Endothelial cell (in vitro differentiated cells): ENCODE measurements at places on chromosomes 12 and 14. TPM values are rescaled to one million over a fixed set of nuclear protein-coding genes. Genes with fewer than 3 reads are reported as not detected.

GRCh38 chr14:51597261-51598001 is 54.3 kb upstream of the FRMD6 start:
- DNase-seq = no peak

DNA sequence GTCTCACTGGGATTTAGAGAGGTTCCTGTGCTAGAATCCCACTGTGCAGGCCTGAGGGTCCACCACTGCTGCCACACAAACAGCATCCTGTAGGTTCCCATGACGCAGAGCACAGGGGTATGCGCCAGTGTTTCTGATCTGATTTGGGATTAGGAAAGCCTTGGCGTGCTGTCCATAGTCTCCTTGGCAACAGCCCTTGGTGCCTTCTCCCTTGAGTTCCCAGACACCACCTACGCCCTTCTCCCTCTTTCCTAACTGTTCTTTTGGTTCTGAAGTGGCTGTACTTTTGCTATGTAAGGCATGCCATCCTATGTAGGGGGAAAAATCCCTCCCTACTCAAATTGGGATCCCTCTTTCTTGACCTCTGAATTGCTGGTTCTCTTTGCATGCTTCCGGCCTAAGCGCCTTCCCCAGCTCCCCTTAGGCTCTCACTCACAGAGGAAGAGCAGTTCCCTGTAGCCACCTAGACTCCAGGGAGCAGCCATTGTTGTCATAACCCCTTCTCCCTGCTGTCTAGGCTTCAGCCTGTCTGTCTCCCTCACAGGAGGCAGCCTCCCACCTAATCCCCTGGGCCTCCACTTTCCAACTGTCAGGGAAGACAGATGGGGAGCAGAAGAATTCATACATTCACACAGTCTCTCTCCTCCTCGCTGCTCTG is 14.8 kb upstream of the RIC8B start:
- no peak for DNase-seq

DNA sequence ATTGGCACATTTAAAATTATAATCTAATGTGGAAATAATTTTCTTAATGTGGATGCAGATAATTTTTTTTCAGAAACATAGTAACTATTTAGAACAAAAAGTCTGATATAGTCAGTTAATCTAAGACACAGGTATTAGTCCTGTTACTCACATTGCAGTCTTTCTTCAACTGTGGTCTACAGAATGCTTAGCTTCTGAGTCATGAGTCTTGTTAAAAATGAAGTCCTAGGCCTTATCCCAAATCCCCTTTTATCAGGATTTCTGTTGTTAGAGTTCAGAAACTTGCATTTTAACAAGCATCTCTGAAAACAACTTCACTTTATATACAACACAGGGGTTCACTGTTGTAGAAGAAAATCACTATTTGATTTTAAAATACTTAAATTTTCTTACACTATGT is 112.2 kb downstream of the SLC16A7 start:
- no peak for DNase-seq

DNA sequence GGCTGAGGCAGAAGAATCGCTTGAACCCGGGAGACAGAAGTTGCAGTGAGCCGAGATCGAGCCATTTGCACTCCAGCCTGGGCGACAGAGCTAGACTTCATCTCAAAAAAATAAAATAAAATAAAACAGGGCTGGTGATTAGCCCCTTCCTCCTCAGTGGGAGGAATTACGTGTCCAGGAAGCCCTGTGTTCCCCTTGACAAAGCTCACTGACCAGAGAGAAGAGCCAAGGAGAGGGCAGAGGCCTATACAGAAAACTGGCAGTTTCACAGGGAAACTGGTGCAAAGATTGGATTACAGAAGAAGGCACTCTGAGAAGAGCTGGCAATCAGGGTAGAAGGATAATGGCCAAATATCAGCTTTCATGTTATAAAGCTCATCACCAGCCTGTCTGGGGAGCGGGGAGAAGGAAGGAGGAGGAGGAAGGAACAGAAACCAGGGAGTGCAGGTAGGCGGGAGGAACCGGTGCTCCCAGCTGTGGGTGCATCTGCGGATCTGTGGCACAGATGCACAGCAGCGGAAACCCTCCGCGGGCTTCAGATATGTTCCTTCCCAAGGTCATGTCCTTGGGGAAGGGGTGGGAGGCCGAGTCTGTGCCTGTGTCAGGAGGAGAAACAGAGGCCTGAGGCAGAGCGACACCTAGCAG is 6.7 kb downstream of the RAB15 start:
- DNase-seq = no peak

- DNase-seq = no peak
These were observed 22.8 kb downstream of the RAB35 start for GRCh38 chr12:120093592-120094355.

- DNase-seq = no peak
These were observed 13.3 kb downstream of the ASCL1 start for GRCh38 chr12:102970780-102971179.

DNA sequence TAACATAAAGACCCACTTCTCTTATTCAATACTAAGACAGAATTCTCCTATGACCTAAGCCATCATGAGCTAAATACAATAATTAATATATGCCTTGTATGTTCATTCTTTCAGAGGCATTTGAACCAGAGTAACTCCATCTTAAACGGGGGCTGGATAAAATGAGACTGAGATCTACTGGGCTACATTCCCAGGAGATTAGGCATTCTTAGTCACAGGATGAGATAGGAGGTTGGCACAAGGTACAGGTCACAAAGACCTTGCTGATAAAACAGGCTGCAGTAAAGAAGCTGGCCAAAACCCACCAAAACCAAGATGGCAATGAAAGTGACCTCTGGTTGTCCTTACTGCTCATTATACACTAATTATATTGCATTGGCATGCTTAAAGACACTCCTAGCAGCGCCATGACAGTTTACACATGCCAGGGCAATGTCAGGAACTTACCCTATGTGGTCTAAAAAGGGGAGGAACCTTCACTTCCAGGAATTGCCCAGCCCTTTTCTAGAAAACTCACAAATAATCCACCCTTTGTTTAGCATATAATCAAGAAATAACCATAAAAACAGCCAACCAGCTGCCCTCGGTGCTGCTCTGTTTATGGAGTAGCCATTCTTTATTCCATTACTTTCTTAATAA is 260.7 kb downstream of the SSPN start:
- no peak for DNase-seq

DNA sequence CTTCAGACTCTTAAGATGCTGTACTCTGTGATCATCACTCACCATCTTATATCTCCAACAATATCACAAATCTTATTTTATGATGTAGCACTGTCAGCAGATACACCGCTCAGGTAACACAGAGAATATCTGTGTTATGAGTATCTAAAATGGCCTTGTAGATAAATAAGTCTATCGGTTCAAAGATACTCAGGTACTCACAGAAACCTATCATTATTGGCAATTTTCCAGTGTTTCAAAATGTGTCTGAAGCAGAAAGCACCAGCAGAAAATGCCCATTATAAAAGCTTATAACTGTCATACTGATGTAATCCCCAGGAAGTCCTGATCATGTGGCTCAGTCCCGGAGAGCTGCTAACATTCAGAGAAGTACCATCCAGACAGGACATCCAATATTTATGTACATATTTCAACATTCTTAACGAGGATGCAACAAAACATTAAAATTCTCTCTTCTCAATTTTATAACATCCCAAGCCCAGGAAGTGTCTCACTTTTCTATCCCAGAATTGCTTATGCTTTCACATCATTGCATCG is 190.7 kb upstream of the LMNTD1 start:
- DNase-seq = no peak

- no peak for DNase-seq
These were observed 149.4 kb downstream of the SNAPC1 start for GRCh38 chr14:61911574-61911973.

- DNase-seq = no peak
These were observed 67.8 kb downstream of the PELI2 start for GRCh38 chr14:56185992-56186391.

DNA sequence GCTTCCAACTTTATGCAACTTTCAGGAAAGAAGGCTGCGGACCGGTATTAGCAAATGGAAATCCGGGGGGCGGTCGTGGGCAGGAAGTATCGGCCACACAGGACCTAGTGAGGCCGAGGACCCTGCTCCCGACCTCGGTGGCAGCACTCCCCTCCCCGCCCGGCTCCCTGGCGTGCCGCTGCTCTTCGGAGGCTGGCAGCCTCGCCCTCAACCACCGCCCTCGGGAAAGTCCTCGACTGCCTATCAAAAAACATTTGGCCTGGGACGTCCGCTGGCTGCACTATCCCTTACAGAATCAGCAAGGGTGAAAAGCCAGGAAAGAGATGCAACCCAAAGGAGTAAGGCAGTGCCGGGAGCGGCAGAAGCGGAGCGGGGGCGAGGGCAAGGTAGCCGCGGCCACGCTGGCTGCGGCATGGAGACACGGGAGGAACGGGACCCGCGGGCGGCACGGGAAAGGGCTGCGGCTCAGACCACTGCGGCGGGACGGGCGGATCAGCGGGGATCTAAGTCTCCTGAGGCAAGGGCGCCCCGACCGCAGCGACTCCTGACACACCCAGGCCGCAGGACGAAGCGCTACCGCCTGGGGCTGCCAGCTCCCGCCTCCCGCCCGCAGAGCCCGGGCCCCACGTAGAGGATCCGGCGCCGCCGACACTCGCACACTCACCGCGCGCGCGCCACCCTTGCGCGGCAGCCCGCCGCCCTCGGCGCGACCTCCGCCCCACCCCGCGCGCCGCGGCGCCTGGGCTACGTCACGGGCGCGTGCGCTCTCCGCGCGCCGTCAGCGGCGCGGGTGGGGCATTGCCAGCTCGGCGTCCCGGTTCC is at the start of the genes BBOF1 and ENTPD5:
Gene BBOF1 (plus strand): TSS at position 764 of the 822 bp plus-strand sequence. CDS start 130 bp downstream, outside the sequence.
Gene ENTPD5 (minus strand): TSS at position 703 of the 822 bp plus-strand sequence. CDS start 31,186 bp downstream, outside the sequence.
- peak; percentile 81 for DNase-seq

GRCh38 chr14:104576232-104576969 is 3.2 kb upstream of the C14orf180 start:
- no peak for DNase-seq

DNA sequence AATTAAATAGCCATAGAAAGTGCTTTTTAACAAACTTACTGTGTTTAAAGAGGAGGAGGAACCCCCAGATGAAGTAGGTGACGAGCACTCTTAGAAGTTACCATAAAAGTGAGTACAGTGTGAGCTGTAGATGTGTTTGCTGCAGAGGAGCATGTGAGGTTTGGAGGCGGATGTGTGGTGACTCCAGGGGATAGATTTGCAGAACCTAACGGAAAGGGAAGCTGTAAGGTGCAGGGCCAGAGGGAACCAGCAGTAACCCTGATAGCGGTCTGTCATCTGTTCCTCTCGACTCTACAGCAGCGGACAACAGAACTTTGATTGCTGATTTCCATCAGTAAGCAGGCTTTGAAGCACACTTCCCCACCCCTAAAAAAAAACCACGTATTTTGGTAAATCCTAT is 5.2 kb downstream of the CALM1 start:
- no peak for DNase-seq

- no peak for DNase-seq
These were observed 103.7 kb upstream of the PDE3A start for GRCh38 chr12:20264608-20265114.

DNA sequence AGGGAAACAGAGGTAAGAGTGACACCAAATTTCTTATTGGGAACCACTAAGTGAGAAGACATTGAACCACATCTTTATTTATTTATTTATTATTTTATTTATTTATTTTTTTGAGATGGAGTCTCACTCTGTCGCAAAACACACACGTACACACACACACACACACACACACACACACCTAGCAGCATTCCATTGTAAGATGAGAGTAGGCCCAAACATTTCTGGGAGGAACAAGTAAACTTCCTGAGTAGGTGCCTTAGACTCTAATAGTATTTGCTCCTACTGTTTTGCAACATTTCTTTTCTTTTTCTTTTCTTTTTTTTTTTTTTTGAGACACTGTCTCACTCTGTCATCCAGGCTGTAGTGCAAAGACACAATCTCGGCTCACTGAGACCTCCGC is 7.1 kb upstream of the CDC42BPB start:
- no peak for DNase-seq

DNA sequence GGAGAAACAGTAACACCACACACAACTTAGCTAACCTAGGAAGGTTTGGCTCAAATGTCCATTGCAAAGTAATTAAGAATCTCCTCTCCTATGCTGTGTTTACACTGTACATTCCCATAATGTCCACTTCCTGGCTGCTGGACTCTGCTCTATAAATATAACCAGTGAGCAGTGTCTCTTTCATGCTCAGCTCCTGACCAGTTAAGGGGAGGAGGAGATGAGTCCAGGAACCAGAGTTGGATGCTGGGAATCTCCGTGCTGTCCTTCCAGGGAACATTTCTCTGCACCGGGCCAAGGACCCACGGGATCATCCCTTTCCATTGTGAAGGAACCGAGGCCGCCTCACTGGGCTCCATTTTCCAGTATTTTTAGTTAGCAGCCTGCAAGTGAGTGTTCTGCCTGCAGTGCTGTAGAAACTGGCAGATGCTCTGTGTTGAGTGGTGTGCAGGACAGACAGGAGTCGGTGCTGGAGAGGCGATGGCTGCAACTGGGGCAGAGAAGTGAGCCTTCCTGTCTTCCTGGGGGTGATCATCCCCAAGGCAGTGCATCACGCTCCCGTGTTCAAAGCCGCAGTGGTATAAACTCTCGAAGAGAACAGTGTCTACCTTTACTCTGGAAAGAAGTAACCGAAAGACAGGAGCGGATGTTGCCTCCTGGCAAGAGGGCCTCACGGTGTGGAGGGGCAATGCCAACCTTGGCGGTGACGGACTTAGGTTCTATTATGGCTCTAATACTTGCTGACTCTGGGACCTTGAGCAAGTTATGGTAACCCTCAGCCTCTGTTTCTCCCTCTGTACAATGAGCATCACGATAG is 195.5 kb downstream of the CACNA1C start:
- no peak for DNase-seq

DNA sequence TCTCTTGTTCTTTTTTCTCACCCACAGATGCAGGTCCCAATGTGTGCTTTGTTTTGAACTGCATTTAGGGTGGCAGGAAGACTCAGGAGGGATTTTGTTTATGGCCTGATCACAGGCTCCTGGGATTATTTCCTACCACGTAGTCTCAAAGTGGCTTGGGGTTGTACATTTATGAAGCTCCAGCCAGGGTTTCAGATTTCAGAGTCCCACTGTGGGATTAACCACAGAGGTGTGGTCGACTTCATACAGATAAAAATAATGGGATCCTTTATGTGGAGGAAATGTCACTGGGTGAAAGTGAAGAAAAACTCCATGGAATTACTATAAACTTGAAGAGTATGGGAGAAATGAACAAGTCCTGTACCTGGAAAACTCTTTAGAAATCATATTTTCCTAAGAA is 14.2 kb upstream of the PPP1R1A start:
- no peak for DNase-seq

GRCh38 chr14:67533754-67534085 is 630 bp downstream of the PLEKHH1 start:
- DNase-seq = no peak

GRCh38 chr14:33349871-33350270 is 411.2 kb downstream of the NPAS3 start:
- DNase-seq = no peak

GRCh38 chr12:63747553-63747952 is 32.2 kb upstream of the RXYLT1 start:
- DNase-seq = no peak

GRCh38 chr14:77526266-77526665 is 27.6 kb upstream of the ISM2 start:
- no peak for DNase-seq

The SLC25A47 gene
- not detected for total RNA-seq

The C12orf50 gene
- not detected for total RNA-seq

The XRCC3 gene
- 10.2 TPM for total RNA-seq

The SLCO1A2 gene
- total RNA-seq = 2.1 TPM

The TUBA1A gene
- total RNA-seq = 924 TPM

The USP44 gene
- total RNA-seq = 10.4 TPM

The PHETA1 gene
- total RNA-seq = 14.8 TPM

The ORAI1 gene
- total RNA-seq = 35.3 TPM

The ATXN2 gene
- 69.4 TPM for total RNA-seq

The TMEM52B gene
- total RNA-seq = not detected

The ETNK1 gene
- 68.9 TPM for total RNA-seq
